ENCODE measurements at places on chromosomes 2 and 18.
A peak's percentile ranks its signal among the peaks of the same experiment; 100 is the strongest.

DNA sequence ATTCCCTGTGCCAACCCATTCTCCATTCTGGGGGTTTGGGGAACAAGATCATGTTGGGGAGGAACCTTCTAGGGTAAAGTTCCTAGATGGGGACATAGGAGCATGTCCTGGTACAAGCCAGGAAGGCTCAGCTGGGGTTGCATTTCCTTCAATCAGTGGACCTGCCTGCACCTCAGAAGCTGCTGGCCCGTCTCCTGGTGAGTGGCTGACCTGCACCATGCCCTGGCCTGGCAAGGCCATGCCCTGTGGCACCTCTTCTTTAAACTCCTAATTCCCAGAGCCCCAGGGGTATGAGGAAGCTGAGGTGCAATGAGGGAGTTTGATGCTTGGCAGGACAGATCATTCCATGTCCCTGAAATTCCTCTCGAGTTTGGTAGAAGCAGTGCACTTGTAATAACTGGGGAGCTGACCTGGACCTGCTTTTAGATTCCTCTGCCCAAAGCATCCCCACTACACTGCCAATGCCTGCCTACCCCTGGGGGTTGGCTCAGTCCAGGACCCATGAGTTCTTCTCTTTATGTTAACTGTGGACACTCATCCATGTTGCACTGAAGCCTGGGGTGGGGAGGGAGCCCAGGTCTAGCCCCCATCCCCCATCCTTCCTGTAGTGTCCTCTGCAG, 25.3 kb downstream of the MROH2A start:
- no peak for DNase-seq

DNA sequence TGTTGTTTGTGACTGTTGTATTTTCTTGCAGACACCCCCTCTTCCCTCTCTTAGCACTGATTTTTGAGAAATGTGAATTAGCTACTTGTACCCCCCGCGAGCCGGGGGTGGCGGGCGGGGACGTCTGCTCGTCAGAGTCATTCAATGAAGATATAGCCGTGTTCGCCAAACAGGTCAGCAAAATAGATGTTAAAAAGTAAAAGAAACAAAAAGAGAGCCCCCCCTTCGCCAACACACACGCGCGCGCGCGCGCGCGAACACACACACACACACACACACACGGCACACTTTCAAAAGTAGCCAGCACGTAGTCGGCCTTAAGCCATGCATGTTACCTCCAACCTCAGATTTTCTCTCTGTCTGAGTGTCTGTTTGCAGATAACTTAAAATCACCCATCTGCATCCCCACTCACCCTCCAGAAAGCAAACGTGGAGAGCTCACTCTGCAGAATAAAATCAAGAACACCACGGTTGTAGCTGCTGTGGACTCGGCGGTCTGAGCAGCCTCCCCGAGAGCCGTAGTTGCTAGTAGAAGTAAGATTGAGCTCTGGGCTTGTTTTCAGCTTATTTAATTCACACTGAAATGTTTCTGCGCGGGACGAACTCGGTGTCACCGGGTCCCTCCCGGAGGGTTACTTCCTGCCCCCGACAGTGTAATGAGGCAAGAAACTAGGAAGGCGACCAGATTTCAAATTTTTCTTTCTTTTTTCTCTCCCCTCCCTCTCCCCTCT, 5.1 kb downstream of the MEIS1 start:
- DNase-seq, result no peak

DNA sequence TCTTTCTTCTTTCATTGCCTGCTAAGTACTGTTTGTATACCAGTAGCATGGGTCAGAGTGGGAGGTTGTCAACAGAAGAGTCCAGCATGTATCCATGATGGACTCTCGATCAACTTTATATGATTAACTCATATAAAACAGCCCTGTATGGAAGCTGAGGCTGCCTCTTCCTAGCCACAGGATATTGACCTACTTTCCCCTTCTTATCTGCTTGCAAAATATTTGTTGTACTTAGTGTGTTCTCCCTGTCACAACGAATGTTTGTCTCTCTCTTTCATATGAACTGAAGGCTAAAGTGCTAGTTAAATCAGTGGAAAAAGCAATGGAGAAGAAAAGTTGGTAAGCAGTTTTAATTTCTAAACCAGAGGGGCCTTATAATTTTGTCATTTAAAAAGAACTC, 17.8 kb downstream of the MYO1B start:
- no peak for DNase-seq

GRCh38 chr18:13435586-13436333, 217.2 kb downstream of the LDLRAD4 start:
- no peak for DNase-seq

DNA sequence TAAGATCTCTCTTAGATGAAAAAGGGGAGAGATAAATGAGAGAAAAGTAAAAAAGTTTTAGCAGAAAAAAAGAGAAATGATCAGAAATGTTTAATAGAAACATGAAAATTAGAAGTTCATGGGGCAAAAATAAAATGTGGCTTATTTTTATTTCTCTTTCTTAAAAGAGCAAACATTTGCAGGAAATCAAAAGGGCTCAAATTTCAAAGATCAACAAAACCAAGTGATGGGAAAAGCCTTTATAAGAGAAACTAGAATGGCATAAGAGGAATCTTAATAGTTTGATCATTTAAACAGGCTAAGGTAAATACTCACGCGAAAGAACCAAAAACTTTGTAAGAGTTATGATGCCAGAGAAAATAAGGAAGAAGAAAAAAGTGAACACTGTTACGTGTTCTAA, 23.3 kb upstream of the DAW1 start:
- no peak for DNase-seq

- DNase-seq, result no peak
Measured at GRCh38 chr2:25492726-25493125, 151.0 kb upstream of the DNMT3A start.

GRCh38 chr2:120587997-120588336, 147.7 kb upstream of the GLI2 start:
- no peak for DNase-seq

DNA sequence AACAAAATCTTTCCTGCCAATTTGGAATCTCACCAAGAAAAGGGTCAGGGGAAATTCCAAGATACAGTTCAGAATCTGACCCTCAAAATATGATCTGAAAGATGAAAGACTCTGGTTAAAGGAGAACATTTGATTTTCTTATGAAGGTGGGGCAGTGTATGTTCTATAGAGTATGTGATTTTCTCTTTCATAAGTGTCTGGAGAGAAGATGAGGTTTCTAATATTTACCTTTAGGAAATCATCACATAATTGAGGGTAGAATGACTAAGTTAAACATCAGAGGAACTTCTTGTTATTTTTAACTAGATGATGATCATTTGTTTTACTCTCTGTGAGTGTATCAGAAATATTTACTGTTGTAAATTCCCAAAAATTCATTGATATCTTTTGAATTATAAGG, 27.8 kb upstream of the MBOAT2 start:
- no peak for DNase-seq

DNA sequence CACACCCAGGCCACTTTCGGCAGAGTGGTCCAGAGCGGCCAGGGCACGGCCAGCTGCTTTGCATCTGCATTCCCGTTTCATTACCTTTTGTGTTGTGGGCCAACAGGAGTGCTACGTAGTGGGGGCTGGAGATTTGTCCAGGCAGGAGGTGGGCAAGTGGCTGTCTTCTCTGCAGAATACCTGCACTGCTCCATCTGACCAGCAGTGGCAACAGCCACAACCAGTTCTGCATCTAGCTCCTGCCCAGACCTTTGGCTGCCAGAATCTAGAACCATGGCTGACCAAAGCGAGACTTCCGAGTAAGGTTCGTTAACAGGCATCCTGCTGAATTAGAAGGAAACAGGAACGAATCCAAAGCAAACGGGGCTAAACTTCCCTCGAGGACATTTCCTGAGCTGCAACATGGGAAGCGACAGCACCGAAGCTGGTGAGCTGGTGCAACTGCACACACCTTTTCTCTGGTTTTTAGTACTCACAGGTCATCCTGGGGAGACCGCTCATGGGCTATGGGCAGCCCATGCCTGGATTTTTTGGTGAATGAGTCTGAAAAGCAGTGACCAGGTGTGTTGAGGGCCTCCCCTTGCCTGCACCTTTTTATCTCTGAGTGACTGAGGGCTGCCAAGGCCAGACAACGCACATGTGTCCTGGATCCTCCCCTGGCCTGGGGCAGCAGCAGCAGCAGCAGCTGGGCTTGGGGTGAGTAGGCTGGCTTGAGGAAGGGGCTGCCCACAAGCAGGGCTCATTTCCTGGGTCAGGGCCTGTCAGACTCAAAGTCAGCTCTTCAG, 10.5 kb downstream of the GDF7 start:
- DNase-seq, result no peak

GRCh38 chr2:42868874-42869273, 76.5 kb upstream of the HAAO start:
- no peak for DNase-seq

DNA sequence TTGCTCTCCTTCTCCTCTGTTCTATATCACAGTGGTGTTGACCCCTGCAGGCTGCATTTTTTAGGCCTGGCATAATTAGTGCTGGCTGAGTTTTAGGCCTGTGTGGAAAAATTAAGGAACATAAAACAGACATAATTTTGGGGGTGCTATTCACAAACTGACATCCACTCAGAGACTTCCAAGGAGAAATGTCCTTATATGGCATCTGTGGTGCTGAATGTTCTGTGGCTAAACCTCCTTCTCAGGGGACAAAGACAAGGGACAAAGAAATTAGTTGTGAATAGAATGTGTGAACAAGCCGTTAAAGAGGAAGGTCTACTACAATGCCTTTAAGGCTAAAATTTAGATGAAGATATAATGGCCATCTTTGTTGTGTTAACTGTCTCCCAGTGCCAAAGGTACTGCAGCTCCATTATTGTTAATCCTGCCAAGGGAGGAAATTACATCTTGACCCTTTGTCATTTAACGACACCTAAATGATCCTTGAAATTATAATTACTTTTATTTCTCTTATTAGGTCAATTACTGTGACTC, 870.0 kb upstream of the CHAC2 start:
- DNase-seq, result no peak

- DNase-seq, result no peak
Measured at GRCh38 chr2:41923156-41923786, 124.5 kb upstream of the PKDCC start.

DNA sequence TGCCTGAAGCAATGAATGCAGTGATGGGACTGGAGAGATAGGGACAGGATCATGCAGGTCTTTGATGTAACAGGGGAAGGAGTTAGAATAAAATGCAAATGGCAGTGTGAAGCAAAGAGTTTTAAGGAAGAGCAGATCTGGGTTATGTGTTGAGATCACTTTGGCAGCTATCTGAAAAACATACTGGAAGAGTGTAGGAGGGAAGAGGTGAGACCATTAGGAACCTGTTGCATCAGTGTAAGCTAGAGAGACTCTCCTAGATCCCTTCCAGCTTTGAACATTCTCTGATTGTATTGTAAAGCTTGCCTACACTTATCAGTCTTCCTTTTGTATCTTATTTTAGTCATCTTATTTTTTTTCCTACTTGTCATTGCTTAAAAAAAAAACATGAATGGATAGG, 10.5 kb downstream of the ACVR2A start:
- no peak for DNase-seq

DNA sequence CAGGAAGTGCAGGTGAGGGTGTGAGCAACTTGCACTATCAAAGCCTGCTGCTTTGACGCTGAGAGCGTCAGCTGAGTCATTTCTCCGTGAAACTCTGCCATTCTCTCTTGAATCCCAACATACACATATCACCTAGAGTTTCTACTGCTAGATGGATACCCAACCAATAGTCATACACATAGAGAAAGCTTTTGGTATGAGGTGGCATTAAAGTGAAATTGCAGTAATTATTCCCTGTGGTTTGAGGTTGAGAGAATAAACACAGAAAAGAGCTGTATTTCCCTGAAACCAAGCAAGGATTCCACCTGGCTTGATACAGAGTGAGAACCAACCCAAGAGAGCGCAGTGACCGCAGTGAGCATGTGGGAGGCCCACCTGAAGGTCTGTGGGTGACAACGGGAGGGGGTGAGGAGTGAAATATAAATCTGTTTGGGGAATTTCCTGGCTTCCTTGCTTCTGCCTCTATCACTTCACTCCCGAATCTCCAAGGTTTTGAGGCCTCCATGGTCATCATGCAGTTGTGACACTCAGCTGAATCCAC, 28.8 kb upstream of the TMEM18 start:
- no peak for DNase-seq

GRCh38 chr2:134146620-134147019, 107.3 kb upstream of the MGAT5 start:
- DNase-seq, result peak; percentile 93

DNA sequence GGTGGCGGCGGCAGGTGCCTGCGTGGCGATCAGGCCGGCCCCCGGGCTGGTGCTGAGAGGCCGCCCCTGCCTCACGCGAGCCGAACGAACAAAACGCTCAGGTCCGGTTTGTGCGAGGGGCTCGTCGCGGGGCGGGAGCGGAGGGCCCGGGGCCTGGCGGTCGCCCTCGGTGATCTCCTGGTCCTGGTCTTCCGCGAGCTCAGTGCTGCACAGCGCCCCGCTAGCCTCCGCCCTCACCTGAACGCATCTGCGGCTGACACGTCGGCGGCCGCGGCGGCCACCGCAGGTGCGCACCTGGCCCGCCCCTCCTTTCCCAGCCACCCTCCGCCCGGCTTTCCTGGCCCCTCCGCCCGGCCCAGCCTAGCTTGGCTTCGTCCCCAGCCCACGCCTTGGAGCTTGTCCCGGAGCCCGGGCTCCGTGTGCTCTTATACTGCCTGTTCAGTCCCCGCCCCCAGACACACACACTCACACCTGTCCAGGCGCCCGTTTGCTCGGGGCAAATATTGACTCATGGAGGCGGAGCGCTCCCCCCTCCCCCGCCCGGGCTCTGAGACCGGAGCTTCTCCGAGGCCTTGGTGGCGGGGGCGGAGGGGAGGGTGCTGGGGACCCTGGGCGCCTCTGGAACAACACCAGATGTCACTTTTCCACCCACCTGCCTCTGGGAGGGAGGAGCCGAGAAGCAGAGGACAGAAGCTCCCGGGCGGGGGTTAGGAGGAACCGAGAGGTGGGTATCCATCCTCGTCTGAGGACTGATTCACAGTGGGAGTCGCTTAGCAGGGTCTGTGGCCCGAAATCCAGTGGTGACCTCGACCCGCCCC, 8.6 kb upstream of the CRYBA2 start:
- peak; percentile 97 for DNase-seq

DNA sequence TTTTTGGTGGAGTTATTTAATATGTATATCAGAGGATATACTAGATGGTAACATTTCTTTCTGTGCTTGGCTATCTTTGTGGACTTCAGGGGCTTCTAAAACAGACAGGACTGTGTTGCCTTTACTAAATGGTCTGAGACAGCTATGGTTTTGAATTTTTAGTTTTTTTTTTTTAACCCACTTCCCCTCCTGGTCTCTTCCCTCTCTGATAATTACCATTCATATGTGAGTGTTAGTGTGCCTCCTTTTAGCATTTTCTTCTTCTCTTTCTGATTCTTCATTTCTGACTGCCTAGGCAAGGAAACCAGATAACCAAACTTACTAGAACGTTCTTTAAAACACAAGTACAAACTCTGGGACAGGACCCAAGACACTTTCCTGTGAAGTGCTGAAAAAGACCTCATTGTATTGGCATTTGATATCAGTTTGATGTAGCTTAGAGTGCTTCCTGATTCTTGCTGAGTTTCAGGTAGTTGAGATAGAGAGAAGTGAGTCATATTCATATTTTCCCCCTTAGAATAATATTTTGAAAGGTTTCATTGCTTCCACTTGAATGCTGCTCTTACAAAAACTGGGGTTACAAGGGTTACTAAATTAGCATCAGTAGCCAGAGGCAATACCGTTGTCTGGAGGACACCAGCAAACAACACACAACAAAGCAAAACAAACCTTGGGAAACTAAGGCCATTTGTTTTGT, 52.7 kb downstream of the SMAD4 start:
- no peak for DNase-seq

Data from NCI-H526 treated with DMSO at 0.1 percent for 48 hours (cell line).